Stimulated activated CD8-positive, alpha-beta memory T cell treated with anti-CD3 and anti-CD28 coated beads, Interleukin-15, amount 100 ng/mL, for 24 hours (primary cell): ENCODE measurements at places on chromosomes 4 and X.

- DNase-seq, result no peak
Measured at GRCh38 chr4:22510750-22511149, 5.1 kb downstream of the ADGRA3 start.

DNA sequence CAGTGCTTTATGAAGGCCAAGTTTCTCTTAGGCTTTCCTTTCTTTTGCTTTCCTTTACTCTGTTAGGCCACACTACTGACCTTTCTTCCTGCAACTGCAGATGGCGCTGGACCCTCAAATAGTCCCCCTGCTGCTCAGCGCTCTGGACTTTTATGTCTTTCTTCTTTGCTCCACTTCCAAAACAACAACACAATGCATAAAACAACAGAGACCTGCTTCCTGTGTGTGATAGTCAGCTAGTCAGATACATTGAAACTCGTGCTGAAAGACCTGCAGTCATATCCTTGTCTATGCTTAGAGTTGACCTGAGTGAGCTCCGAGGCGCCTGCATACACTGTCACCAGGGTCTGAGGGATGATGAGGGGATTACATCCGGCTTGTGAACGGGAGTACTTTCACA is 108.9 kb upstream of the TEX13D start:
- no peak for DNase-seq

- no peak for DNase-seq
Measured at GRCh38 chrX:19904778-19905367, 17.5 kb upstream of the SH3KBP1 start.

- DNase-seq, result no peak
Measured at GRCh38 chr4:9938933-9939332, 82.4 kb downstream of the SLC2A9 start.

GRCh38 chr4:161577579-161578301 is 586.1 kb downstream of the FSTL5 start:
- DNase-seq, result no peak

DNA sequence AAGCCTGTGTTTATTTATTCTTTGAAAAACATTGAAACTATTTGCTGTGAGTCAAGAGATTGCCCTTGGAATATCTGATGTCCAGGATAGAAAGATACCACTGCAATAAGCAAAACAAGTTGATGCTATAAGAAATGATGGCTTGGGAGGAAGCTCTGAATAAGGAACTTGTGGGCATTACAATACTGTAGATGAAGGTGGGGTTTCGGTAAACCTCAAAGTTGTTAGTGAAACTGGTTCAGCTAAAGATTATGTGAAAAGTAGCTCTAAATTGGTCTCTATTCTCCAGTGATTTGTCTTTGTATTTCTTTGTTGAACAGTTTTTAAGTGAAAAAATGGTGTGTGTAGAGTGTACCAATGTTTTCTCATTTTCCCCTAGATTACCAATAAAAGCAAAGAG is 128.7 kb downstream of the AKAP4 start:
- no peak for DNase-seq
